Activated CD4-positive, alpha-beta memory T cell treated with anti-CD3 and anti-CD28 coated beads, Interleukin-2, amount 10 ng/mL, durations not matched to agents 7 days and 5 days (primary cell): ENCODE measurements at places on chromosomes 2 and 18. TPM values are rescaled to one million over a fixed set of nuclear protein-coding genes. Genes with fewer than 3 reads are reported as not detected.
A peak's percentile ranks its signal among the peaks of the same experiment; 100 is the strongest.

DNA sequence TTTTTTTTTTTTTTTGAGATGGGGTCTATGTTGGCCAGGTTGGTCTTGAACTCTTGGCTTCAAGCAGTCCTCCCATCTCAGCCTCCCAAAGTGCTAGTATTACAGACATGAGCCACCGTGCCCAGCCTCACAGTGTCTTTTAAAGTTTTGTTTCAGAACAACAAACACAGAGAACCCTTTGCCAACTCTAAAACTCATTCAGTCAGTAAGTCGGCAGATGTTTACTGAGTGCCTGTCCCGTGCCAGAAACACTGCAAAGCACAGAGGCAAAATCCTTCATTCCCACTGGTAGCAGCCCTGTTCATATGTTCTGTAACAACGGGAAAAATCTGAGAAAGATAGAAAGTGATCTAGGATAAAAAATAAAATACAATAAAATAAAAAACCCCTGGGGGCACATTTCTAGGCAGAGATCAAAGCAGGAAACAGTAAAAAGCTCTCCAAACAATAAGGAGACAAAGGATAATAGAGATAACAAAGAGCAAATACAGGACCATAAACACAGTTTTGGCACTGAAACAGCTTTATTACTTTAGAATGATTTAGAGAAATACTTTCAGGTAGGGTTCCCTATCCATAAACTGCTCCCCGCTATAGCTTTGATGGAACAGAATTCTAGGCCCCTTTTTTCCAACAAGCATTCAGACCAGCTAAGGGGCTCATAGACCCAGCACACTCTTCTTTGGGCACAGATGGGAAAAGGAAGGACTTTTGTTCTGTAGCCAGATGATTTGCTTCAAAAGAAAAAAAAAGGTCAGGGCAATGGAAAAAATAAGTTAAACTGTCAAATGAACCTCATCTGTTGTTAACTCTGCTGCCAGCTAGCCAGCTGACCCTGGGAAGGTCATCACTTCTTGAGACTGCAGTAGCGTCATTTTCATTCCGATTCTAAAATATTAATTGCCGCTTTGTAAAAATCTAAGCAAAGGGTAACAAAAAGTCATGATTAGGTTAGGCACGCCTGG is 212.3 kb downstream of the CDH20 start:
- no peaks in the 10 kb centered on the region for H3K27me3 ChIP-seq
- no peak overlapping the region for H3K27ac ChIP-seq
- no peaks in the 10 kb centered on the region for H3K36me3 ChIP-seq
- H3K4me3 ChIP-seq = no peak overlapping the region
- DNase-seq = no peak

DNA sequence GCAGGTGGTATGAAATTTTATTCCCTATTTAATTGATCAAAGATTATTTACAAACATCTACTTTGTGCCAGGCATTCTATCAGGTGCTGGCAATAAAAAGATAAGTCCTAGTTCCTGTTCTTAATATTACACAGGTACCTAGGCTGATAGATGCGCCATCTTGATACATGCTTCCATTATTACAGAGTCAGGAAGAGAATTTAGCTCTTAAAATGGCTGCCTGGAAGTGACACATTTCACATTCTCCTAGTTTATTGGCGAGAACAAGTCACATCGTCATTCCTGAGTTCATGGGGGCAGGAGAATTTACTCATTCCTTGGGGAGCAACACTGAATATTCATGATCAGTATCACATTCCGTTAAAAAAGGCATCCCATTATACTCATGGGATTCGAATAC is 1.1 kb upstream of the DARS1 start:
- peak overlapping the region; percentile 87 for H3K4me3 ChIP-seq
- DNase-seq = no peak
- H3K4me1 ChIP-seq = peaks cover 37% of the 10 kb centered on the region
- H3K27ac ChIP-seq = peak overlapping the region; percentile 87
- H3K27me3 ChIP-seq = no peaks in the 10 kb centered on the region
- peaks cover 37% of the 10 kb centered on the region for H3K36me3 ChIP-seq

DNA sequence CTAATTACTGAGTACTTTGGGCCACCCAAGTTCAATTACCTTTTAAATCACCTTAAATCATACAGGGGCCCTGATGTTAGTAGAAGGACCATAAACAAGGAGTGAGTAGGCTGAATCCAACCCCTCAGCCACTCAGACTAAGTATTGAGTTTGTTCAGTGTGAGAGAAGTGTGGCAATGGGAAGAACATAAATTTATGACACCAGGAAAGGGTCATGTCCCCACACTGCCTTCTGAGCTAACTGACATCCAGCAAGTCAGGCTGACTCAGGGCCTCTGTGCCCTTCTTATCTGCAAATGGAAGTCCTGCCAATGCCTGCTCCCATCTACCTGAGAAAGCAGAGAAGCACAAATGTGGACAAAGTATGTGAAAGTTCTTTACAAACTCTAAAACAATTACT is 12.9 kb downstream of the PLEKHM3 start:
- no peak for DNase-seq
- H3K4me1 ChIP-seq = peaks cover 16% of the 10 kb centered on the region
- H3K27ac ChIP-seq = no peak overlapping the region
- no peaks in the 10 kb centered on the region for H3K27me3 ChIP-seq
- no peaks in the 10 kb centered on the region for H3K36me3 ChIP-seq
- no peak overlapping the region for H3K4me3 ChIP-seq

DNA sequence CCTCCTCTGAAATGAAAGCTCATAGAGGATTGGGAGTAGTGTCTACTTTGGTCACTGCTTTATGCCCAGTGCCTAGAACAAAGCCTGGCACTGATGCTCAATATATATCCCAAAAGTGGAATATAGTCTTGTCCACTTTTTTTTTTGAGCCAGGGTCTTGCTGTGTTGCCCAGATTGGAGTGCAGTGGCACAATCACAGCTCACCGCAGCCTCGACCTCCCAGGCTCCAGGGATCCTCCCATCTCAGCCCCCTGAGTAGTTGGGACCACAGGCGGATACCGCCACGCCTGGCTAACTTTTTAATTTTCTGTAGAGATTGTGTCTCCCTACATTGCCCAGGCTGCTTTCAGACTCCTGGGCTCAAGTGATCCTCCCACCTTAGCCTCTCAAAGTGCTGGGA is 3.8 kb downstream of the FKBP7 start:
- peaks cover 21% of the 10 kb centered on the region for H3K4me1 ChIP-seq
- DNase-seq = no peak
- no peaks in the 10 kb centered on the region for H3K27me3 ChIP-seq
- H3K36me3 ChIP-seq = no peaks in the 10 kb centered on the region

- no peak overlapping the region for H3K4me3 ChIP-seq
- no peaks in the 10 kb centered on the region for H3K27me3 ChIP-seq
- DNase-seq = no peak
- no peaks in the 10 kb centered on the region for H3K36me3 ChIP-seq
- no peak overlapping the region for H3K27ac ChIP-seq
Observed at GRCh38 chr18:39960550-39960949, 1994.5 kb upstream of the PIK3C3 start.

IL1R1 gene
- total RNA-seq = 1.3 TPM

FAM110C gene
- total RNA-seq = 4.8 TPM

DNA sequence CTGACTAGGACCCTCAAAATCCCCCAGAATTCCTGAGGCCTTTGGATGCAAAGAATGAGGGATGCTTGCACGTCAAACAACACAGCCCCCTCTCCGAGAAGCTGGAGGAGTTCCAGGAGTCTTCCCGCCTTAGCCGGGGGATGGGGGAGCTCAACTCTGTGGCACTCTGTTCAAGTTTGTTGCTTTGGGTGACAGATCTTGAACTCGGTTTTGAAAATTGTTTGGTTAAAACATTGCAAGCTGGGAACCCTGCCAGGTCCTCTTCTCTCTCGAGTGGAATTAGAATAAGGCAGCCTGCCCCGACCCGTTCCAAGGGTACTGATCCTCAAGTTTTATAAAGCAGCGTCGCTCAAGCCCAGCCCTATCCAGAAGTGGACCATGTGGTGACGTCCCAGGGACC is 244.1 kb downstream of the LOXHD1 start:
- H3K27ac ChIP-seq = no peak overlapping the region
- DNase-seq = no peak
- no peaks in the 10 kb centered on the region for H3K4me1 ChIP-seq
- H3K36me3 ChIP-seq = no peaks in the 10 kb centered on the region

ZNF236 gene
- 20.2 TPM for total RNA-seq

GRCh38 chr18:36424741-36425142 is 127.2 kb downstream of the FHOD3 start:
- DNase-seq = no peak
- no peak overlapping the region for H3K4me3 ChIP-seq
- H3K27me3 ChIP-seq = peaks cover 6% of the 10 kb centered on the region
- no peaks in the 10 kb centered on the region for H3K4me1 ChIP-seq
- no peaks in the 10 kb centered on the region for H3K36me3 ChIP-seq

- peaks cover 49% of the 10 kb centered on the region for H3K36me3 ChIP-seq
- H3K4me1 ChIP-seq = no peaks in the 10 kb centered on the region
- H3K4me3 ChIP-seq = no peak overlapping the region
- no peak overlapping the region for H3K27ac ChIP-seq
Observed at GRCh38 chr2:143195511-143195910, 66.3 kb downstream of the ARHGAP15 start.
